ENCODE measurements at places on chromosomes 2 and 18. TPM values are rescaled to one million over a fixed set of nuclear protein-coding genes. Genes with fewer than 3 reads are reported as not detected.

GRCh38 chr2:118731413-118731812 lies 116.0 kb downstream of the EN1 start:
- no peak for DNase-seq
- H3K27me3 ChIP-seq = no peaks in the 10 kb centered on the region
- H3K4me3 ChIP-seq = no peak overlapping the region

- H3K4me1 ChIP-seq = no peaks in the 10 kb centered on the region
- H3K27ac ChIP-seq = no peak overlapping the region
- peaks cover 8% of the 10 kb centered on the region for H3K27me3 ChIP-seq
- no peak overlapping the region for H3K4me3 ChIP-seq
- no peaks in the 10 kb centered on the region for H3K36me3 ChIP-seq
Observed at GRCh38 chr2:179422037-179422643, 157.5 kb upstream of the SESTD1 start.

DNA sequence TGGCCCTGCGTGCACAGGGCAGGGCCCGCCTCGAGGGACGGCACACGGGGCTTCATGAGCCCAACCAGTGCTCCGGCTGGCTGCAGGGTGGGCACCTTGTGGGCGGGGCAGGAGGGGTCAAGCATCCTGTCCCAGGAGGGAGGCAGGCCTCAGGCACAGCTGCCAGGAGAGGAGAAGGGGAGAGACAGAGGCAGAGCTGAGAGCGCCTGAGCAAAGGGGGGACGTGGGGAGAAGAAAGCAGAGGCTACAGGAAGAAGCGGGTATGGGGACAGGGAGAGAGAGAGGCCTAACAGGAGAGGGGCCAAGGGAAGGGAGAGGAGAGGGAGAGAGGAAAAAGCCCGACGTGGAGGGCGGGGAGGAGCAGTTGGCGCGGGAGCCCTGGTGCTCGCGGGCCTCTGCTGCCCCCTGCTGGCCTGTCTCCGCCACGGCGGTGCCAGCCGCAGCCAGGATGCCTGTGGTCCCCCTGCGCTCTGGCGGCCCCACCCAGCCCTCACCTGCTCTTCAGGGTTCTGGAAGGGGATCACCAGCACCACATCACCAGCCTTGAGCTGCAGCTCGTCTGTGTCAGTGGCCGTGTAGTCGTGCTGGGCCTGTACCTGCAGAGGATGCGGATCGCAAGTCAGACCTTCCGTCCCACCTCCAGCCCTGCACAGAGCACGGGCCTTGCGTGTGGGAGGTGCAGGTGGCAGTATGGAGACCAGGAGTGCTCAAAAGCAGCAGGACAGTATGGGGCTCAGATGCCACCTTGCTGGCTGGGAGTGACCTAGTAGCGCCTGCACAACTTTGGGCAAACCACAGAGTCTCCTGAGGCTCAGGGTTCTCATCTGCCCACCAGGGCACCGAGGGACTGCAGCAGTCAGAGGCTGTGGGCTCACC lies 56.8 kb downstream of the BIN1 start:
- H3K27me3 ChIP-seq = no peaks in the 10 kb centered on the region
- H3K4me3 ChIP-seq = no peak overlapping the region
- DNase-seq = peak; percentile 49
- H3K36me3 ChIP-seq = peaks cover 19% of the 10 kb centered on the region
- no peak overlapping the region for H3K27ac ChIP-seq

- no peak overlapping the region for H3K4me3 ChIP-seq
- DNase-seq = peak; percentile 32
- H3K27ac ChIP-seq = no peak overlapping the region
- no peaks in the 10 kb centered on the region for H3K27me3 ChIP-seq
Observed at GRCh38 chr2:109537565-109538222, 76.1 kb downstream of the SEPTIN10 start.

DNA sequence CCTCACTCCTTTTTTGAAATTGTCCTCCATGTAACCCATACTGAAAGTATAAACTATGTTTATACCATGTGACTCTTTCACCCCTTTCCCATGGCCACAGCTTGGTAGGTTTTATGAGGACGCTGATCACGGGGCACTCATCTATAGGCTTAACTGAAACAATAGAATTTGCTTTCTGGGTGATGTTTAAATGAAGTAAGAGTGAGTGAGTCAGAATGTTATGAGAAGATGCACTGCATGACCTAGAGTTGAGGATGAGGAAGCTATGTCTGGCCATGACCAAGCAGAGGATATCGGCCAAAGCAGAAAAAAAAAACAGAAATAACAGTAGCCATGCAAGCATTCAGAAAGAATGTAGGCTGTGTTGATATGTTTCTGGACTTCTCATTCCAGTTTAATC lies 34.9 kb downstream of the SCN1A start:
- no peak for DNase-seq
- no peak overlapping the region for H3K4me3 ChIP-seq
- H3K36me3 ChIP-seq = no peaks in the 10 kb centered on the region
- H3K27ac ChIP-seq = no peak overlapping the region
- H3K4me1 ChIP-seq = no peaks in the 10 kb centered on the region
- no peaks in the 10 kb centered on the region for H3K27me3 ChIP-seq

DNA sequence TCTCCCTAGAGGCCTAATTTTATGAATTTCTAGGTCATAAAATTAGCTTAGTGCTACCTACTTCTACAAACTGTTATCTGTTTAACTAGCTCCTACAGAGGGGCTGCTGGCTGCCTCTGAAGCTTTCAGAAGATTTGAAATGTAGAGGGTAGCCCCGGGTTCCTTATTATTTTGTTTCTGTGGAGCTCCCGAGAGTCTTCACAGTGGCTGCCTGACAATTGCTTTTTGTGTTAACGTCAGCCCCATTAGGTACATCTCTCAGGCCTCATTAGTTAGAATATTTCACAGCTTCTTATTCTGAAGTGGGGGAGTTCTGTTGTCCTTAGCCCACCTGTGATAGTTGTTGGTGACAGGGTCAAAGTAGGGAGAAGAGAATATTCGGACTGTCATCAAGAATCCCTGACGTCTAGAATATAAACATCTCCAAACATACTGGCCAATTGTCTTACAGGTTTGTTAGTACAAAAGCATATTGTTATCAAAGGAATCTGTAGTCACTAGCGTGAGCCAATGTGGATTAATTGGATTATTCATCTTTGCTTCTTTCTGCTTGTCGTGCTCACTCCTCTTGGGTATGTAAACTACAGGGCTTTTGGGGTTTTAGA lies 77.5 kb downstream of the DIS3L2 start:
- no peaks in the 10 kb centered on the region for H3K4me1 ChIP-seq
- H3K4me3 ChIP-seq = no peak overlapping the region
- peaks cover 8% of the 10 kb centered on the region for H3K36me3 ChIP-seq

- H3K36me3 ChIP-seq = no peaks in the 10 kb centered on the region
- H3K27ac ChIP-seq = no peak overlapping the region
- no peak for DNase-seq
- no peak overlapping the region for H3K4me3 ChIP-seq
Observed at GRCh38 chr18:74060579-74060978, 87.1 kb downstream of the FBXO15 start.

DNA sequence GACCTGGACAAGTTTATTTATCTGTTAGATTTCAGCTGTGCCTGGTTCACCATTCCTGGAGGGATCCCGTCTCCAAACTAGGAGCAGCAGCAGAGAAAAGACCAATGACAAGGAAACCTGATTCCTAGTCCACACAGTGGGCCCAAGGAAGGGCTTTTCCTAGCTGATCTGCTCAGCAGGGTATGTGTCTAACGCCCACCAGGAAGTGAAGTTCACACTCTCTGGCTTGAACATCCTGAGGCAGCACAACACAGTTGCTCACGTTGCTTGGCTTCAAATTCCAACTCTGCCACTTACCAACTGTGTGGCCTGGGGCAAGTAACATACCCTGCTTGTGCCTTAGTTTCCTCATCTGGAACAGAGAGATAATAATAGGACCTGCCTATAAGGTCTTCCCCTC lies 42.9 kb downstream of the XDH start:
- H3K4me3 ChIP-seq = no peak overlapping the region
- no peak for DNase-seq
- 0 out of 2 replicates have a peak, but pooled peaks cover 3% of the 10 kb centered on the region for H3K27me3 ChIP-seq
- H3K36me3 ChIP-seq = no peaks in the 10 kb centered on the region
- H3K4me1 ChIP-seq = no peaks in the 10 kb centered on the region

GRCh38 chr2:239150125-239151011 lies 250.5 kb downstream of the HDAC4 start:
- H3K36me3 ChIP-seq = peaks cover 14% of the 10 kb centered on the region
- no peaks in the 10 kb centered on the region for H3K27me3 ChIP-seq
- no peak overlapping the region for H3K27ac ChIP-seq
- H3K4me3 ChIP-seq = no peak overlapping the region
- DNase-seq = no peak

DNA sequence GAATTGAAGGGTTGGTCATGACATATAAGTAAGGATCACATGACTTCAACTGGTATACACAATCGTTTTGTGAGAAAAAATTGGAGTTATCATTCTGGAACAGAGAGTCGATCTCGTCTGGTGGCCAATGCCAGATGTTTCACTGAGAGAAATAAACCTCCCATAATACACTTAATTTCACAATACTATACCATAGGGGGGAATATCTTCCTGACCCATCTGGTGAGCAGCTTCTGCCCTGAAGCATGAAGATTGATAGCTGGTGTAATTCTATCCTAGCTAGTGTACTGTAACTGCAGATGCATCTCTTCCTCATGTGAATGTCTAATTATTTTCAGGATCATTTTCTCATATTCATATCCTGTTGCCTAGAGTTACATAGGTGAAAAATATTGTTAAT lies 15.7 kb upstream of the CDH7 start:
- no peaks in the 10 kb centered on the region for H3K36me3 ChIP-seq
- no peak for DNase-seq
- H3K4me3 ChIP-seq = no peak overlapping the region

- no peak for DNase-seq
- no peaks in the 10 kb centered on the region for H3K4me1 ChIP-seq
- H3K27me3 ChIP-seq = no peaks in the 10 kb centered on the region
- H3K27ac ChIP-seq = no peak overlapping the region
- H3K36me3 ChIP-seq = no peaks in the 10 kb centered on the region
- no peak overlapping the region for H3K4me3 ChIP-seq
Observed at GRCh38 chr2:167001165-167001564, 112.9 kb downstream of the XIRP2 start.

- no peaks in the 10 kb centered on the region for H3K36me3 ChIP-seq
- H3K4me3 ChIP-seq = no peak overlapping the region
- H3K27ac ChIP-seq = no peak overlapping the region
- H3K27me3 ChIP-seq = no peaks in the 10 kb centered on the region
Observed at GRCh38 chr2:95059656-95060370, 34.3 kb downstream of the MAL start.

DNA sequence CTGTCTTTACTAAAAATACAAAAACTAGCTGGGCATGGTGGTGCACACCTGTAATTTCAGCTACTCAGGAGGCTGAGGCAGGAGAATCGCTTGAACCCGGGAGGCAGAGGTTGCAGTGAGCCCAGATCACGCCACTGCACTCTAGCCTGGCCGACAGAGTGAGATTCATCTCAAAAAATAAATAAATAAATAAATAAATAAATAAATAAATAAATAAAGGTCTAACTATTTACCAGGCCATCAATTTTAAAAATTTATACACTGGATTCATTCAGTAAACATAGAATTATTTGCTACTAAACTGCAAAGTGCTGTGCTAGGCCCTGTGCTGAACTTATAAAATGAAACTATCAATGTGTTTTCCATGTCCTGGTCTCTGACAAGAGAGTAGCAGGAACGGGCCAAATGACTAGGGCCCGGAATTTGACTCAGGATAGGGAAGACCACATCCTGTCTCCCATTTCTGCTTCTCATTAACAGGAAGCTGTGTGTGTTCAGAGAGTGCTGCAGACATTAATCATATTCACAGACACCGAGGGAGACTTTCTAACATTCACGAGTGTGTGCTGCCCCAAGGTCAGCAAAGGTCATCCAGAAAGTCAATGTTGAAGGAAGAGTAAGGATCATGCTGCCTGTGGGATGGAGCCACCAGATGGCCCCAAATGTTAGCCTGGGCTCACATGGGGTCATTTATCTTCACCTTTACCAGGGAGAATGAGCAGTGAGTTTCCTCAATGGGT lies 95.8 kb downstream of the SPP2 start:
- no peak overlapping the region for H3K4me3 ChIP-seq
- peaks cover 30% of the 10 kb centered on the region for H3K4me1 ChIP-seq
- no peaks in the 10 kb centered on the region for H3K27me3 ChIP-seq
- H3K27ac ChIP-seq = peak overlapping the region; percentile 65
- no peaks in the 10 kb centered on the region for H3K36me3 ChIP-seq

- no peaks in the 10 kb centered on the region for H3K36me3 ChIP-seq
- DNase-seq = no peak
- H3K4me3 ChIP-seq = no peak overlapping the region
- H3K27ac ChIP-seq = no peak overlapping the region
- no peaks in the 10 kb centered on the region for H3K4me1 ChIP-seq
Observed at GRCh38 chr2:37357530-37357929, 13.1 kb downstream of the QPCT start.

DNA sequence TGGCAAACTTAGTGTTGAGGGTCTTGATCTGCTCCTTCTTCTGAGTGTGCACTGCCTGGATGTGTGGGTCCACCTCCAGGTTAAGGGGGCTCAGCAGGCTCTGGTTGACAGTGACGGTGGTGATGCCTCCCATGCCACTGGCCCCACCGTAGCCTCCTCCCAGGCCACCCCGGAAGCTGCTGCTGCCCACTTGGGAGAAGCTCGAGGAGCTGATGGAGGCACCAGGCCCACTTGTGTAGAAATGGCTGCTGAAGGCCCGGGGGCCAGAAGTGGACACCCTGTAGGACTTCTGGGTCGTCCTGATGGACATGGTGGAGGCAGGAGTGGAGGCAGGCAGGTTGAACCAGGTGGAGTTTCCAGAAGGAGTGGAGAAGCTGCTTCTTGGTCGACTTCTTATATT lies 6.4 kb upstream of the DUSP19 start:
- H3K27ac ChIP-seq = no peak overlapping the region
- no peaks in the 10 kb centered on the region for H3K36me3 ChIP-seq
- no peak overlapping the region for H3K4me3 ChIP-seq
- no peaks in the 10 kb centered on the region for H3K4me1 ChIP-seq
- no peak for DNase-seq

DNA sequence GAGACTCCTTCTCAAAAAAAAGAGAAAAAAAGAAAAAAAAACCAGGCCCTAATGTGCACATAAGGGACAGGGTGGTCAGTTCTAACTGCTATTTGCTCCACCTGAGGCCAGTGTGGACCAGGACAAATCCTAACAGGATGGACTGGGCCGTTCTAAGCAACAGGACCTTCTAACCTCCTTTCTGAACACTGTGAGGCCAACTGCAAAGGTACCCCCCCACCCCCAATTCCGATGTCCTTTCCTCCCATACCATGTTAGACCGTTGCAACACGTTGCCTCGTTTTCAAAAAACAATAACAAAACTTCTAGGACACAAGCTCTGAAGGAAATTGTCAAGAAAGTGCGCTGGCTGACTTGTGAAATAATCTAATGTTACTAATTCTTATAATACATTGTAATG lies 1.2 kb downstream of the THAP4 start:
- H3K4me1 ChIP-seq = peaks cover 23% of the 10 kb centered on the region
- DNase-seq = peak; percentile 5
- H3K4me3 ChIP-seq = peak overlapping the region; percentile 99

DNA sequence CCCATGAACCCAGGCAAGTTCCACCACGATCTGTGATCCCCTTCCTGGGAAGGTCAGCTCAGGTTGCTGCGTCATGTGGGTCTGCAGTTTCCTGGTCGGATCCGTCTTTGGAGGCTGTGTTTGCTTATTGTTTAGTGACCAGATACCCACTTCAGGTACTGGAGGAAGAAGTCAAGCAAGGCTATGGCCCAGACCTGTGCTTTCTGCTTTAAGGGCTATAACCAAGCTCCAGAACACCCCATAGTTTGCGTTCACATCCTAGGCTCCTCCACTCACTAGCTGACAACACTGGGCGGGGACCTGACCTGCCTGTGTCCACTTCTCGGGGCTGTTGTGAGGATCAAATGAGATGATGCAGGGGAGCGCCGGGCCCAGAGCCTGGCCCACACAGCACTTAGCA lies 44.0 kb downstream of the MAL start:
- DNase-seq = no peak
- no peak overlapping the region for H3K27ac ChIP-seq
- H3K36me3 ChIP-seq = no peaks in the 10 kb centered on the region
- H3K27me3 ChIP-seq = peaks cover 6% of the 10 kb centered on the region

The ANKRD36C gene
- 12.0 TPM for total RNA-seq

The KCNJ3 gene
- total RNA-seq = not detected

The TMEM163 gene
- not detected for total RNA-seq

The DSG1 gene
- total RNA-seq = not detected
